ENCODE measurements at places on chromosomes 6 and 20. TPM values are rescaled to one million over a fixed set of nuclear protein-coding genes. Genes with fewer than 3 reads are reported as not detected.
A peak's percentile ranks its signal among the peaks of the same experiment; 100 is the strongest.

DNA sequence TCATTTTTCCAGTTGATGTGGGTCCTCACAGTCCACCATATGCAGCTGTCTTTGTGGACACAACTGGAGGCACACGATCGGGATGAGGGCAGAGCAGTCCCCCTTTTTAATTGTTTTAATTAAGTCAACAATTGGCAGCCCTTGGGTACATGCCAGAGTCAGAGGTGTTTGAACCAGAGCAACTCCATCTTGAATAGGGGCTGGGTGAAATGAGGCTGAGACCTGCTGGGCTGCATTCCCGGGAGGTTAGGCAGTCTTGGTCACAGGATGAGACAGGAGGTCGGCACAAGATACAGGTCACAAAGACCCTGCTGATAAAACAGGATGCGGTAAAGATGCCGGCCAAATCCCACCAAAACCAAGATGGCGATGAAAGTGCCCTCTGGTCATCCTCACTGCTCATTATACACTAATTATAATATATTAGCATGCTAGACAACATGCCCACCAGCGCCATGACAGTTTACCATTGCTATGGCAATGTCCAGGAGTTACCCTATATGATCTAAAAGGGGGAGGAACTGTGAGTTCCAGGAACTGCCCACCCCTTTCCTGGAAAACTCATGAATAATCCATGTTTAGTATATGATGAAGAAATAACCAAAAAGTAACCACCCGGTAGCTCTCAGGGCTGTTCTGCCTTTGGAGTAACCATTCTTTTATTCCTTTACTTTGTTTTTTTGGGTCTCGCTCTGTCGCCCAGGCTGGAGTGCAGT, 31.8 kb upstream of the BLCAP start:
- peaks cover 7% of the 10 kb centered on the region for H3K4me1 ChIP-seq
- no peak overlapping the region for H3K4me3 ChIP-seq
- no peak for DNase-seq
- peaks cover 3% of the 10 kb centered on the region for H3K27me3 ChIP-seq

DNA sequence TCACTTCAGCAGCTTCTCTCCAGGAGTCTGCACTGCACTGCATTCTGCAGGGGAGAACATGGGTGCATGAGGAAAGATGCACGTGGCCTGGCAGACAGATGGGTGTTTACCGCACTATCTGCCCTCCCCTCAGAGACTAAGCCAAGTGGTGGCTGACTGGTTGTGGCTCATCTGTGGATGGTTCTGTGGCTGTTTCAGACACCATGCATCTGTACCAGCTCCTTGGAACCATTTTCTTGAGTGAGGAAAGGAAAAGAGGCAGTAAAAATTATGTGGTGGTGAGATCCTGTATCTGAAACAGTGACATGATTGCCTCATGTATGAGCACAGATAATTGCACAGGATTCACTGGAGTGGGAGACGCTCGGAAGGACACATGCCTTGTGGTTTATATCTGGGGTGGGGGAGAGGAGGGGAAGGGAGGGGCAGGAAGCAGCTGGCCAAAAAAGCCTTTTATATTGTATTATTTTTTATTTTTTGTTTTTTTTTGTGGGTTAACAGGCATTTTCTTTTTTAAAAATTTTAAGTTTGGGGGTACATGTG, 161.7 kb downstream of the ERMARD start:
- H3K4me1 ChIP-seq = no peaks in the 10 kb centered on the region
- H3K27me3 ChIP-seq = no peaks in the 10 kb centered on the region
- no peak overlapping the region for H3K4me3 ChIP-seq
- H3K27ac ChIP-seq = no peak overlapping the region
- DNase-seq = no peak

PRKN gene
- 2.8 TPM for total RNA-seq

- H3K4me3 ChIP-seq = no peak overlapping the region
- peak overlapping the region; percentile 41 for H3K27ac ChIP-seq
- no peak for DNase-seq
- H3K27me3 ChIP-seq = no peaks in the 10 kb centered on the region
Observed at GRCh38 chr6:129447198-129447565, 262.8 kb downstream of the ARHGAP18 start.

MUCL3 gene
- 0.13 TPM for total RNA-seq

CBLN4 gene
- total RNA-seq = 2.5 TPM

GRCh38 chr20:54577637-54578036, 102.2 kb downstream of the DOK5 start:
- no peak overlapping the region for H3K27ac ChIP-seq
- H3K36me3 ChIP-seq = no peaks in the 10 kb centered on the region
- H3K4me1 ChIP-seq = no peaks in the 10 kb centered on the region
- no peak for DNase-seq

DNA sequence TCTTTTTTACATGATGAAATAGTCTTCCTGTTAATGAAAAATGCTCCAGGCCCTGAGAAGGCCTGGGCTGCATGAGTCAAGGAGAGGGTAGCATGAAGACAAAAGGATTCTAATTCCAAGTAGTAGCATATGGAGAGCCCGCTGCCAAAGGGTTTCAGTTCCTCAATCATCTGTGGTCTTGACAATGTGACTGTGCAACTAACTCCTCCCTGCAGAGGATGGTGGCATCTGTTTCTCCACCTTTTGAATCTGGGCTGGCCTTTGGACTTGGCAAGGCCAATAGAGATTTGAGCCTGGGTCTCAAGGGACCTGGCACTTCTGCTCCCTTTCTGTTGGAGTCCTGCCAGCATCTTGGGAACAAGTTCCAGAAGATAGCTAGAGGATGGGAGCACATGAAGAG, 35.1 kb upstream of the ANKEF1 start:
- peaks cover 7% of the 10 kb centered on the region for H3K4me1 ChIP-seq
- H3K27ac ChIP-seq = no peak overlapping the region
- no peaks in the 10 kb centered on the region for H3K27me3 ChIP-seq
- no peaks in the 10 kb centered on the region for H3K36me3 ChIP-seq
- no peak for DNase-seq

SYCP2 gene
- 1.7 TPM for total RNA-seq

DNA sequence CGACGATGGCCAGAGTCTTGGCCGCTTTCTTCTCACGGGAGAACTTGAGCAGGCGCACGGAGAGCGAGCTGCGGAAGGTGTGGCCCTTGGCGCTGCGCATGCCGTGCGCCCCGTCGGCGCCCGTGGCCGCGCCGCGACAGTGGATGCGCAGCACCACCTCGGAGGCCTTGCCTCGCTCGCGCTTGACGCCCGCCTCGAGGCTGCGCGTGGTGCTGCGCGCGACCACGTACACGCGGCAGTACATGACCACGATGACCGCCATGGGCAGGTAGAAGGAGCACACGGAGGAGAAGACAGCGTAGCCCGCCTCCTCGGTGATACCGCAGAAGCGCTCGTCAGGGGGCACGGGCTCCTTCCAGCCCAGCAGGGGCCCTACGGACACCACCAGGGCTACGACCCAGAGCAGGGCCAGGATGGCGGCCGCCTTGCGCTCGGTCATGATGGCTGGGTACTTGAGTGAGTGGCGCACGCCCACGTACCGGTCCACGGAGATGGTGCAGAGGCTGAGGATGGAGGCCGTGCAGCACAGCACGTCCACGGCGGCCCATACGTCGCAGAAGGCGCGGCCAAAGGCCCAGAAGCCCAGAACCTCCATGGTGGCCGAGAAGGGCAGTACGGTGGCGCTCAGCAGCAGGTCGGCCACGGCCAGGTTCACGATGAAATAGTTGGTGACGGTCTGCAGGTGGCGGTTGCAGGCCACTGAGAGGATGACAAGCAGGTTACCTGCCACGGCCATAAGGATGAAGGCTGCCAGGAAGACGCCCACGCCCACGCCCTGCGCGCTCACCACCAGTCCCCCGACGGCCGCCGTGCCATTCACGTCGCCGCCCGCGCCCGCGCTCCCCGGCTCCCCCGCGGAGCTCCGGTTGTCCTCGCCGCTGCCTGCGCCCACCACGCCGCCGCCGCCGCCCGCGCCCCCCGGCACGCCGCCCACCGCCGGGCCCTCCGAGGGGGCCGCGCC, 232.8 kb upstream of the RNF24 start:
- DNase-seq = no peak
- no peak overlapping the region for H3K4me3 ChIP-seq
- H3K4me1 ChIP-seq = peaks cover 13% of the 10 kb centered on the region
- H3K27me3 ChIP-seq = peaks cover 34% of the 10 kb centered on the region

DNA sequence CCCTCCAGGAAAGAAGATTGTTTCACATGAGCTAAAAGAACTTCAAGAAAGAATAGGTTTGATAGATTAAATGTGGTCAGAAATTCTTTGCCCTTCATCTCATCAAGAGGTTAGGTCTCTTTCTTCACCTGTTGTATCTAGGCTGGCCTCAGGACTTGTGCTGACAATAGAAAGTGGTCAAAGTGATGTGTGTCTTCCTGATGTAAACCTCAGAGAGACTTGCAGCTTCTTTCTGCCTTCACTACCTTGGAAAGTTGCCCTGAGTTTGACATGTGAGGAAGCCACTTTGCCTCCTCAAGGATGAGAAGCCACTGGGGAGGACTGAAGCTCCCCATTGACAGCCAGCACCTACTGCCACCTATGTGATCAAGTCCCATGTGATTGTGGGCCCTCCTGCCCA, 46.3 kb downstream of the TBPL1 start:
- H3K27me3 ChIP-seq = no peaks in the 10 kb centered on the region
- no peak for DNase-seq
- H3K27ac ChIP-seq = no peak overlapping the region
- no peak overlapping the region for H3K4me3 ChIP-seq
- peaks cover 10% of the 10 kb centered on the region for H3K4me1 ChIP-seq

WFDC5 gene
- total RNA-seq = not detected

- no peak overlapping the region for H3K4me3 ChIP-seq
- H3K4me1 ChIP-seq = peaks cover 15% of the 10 kb centered on the region
Observed at GRCh38 chr20:1934721-1935573, 39.7 kb downstream of the SIRPA start.

DLL1 gene
- 3.3 TPM for total RNA-seq

TREML1 gene
- not detected for total RNA-seq

DNA sequence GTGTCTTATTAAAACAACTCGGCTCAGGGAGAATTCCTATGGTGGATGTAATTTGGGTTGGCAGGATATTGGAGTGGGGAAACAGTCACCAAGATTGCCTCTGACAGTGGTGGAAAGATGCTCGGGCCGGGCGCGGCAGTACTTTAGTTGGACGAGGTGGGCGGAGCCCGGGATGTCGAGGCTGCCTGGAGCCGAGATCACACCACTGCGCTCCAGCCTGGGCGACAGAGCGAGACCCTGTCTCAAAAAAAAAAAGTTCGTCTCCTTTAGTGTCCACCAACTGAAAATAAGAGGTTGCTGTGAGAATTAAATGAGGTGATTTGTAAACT, 621 bp downstream of the NOL7 start:
- H3K27me3 ChIP-seq = no peaks in the 10 kb centered on the region
- H3K4me3 ChIP-seq = peak overlapping the region; percentile 91
- peak; percentile 74 for DNase-seq
- no peaks in the 10 kb centered on the region for H3K36me3 ChIP-seq
- peaks cover 16% of the 10 kb centered on the region for H3K4me1 ChIP-seq

DNA sequence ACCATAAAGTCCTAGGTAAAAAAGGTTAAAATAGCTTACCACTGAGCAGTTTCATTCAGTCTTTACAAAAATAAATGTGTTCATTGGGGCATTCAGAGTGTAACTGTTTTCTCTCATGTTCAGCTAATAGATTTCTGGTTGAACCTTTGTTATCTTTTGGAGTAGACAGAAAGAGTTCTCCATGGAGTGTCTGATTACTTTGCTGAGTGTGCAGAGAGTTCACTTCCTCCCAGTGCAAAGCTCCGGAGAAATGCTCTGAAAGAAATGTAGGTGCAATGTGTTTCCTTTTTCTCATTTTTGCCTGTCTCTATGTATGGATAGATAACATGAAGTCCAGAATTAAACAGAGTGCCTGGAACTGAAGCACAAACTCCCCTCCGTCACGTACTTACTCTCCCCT, 52.6 kb downstream of the JAG1 start:
- no peak overlapping the region for H3K27ac ChIP-seq
- H3K4me3 ChIP-seq = no peak overlapping the region
- no peak for DNase-seq
- no peaks in the 10 kb centered on the region for H3K36me3 ChIP-seq
- peaks cover 7% of the 10 kb centered on the region for H3K4me1 ChIP-seq
- no peaks in the 10 kb centered on the region for H3K27me3 ChIP-seq

DNA sequence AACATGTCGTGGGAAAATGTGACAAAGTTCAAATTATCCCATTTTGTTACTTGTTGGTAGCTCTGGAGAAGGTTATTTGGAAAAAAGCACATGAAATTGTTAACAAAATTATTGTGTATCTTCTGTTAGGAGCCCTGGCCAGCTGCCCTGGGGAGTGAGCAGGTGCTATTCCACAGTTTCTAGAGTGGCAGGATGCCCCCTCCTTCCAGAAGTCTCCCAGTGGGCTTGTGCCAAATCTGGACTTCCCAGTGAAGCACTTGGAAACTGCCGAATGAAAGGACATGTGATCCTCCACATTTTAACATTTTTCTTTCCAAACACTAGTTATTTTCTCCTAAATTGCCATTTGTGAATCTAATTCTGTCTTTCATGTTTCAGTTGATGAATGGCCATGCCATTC, 66.9 kb upstream of the CLDN20 start:
- H3K36me3 ChIP-seq = no peaks in the 10 kb centered on the region
- H3K27ac ChIP-seq = no peak overlapping the region
- H3K4me3 ChIP-seq = no peak overlapping the region
- no peaks in the 10 kb centered on the region for H3K27me3 ChIP-seq

GRCh38 chr6:44556046-44556445, 168.5 kb downstream of the CDC5L start:
- DNase-seq = no peak
- peaks cover 16% of the 10 kb centered on the region for H3K4me1 ChIP-seq
- no peak overlapping the region for H3K27ac ChIP-seq
- H3K36me3 ChIP-seq = no peaks in the 10 kb centered on the region
- H3K27me3 ChIP-seq = no peaks in the 10 kb centered on the region

TSBP1 gene
- not detected for total RNA-seq

GINS1 gene
- 6.5 TPM for total RNA-seq

MROH8 gene
- total RNA-seq = 3.9 TPM

DNA sequence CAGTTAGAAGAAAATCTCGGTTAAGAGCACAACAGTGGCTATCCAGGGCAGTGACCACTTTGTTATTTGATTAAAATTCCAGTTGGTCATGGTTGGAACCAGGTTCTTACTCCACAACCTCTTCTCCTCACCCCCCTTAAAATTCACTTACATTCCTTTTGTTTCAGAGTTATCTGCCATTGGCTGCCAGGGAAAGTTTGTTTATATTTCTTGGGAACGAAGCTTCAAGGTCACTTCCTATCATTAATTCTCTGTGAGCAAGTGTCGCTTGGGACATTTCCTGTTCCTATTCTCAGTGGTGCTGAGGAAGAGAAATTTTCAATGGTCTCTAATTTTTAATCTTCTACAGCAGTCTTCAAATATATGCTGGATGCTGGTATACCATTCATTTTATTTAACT, 121.1 kb upstream of the COL21A1 start:
- H3K27me3 ChIP-seq = no peaks in the 10 kb centered on the region
- H3K4me1 ChIP-seq = peaks cover 25% of the 10 kb centered on the region
- no peak overlapping the region for H3K27ac ChIP-seq
- H3K36me3 ChIP-seq = no peaks in the 10 kb centered on the region

GRCh38 chr6:50829898-50830444, 11.3 kb downstream of the TFAP2B start:
- no peaks in the 10 kb centered on the region for H3K36me3 ChIP-seq
- peaks cover 98% of the 10 kb centered on the region for H3K27me3 ChIP-seq
- no peak for DNase-seq

UNC5CL gene
- total RNA-seq = 38.1 TPM

Data from hepatocyte (in vitro differentiated cells).